ENCODE measurements at places on chromosomes 2 and 18.

GRCh38 chr18:21799721-21800120 is 59.1 kb downstream of the MIB1 start:
- no peak for DNase-seq

- no peak for DNase-seq
Measured at GRCh38 chr2:201452058-201452921, 750 bp downstream of the STRADB start.

DNA sequence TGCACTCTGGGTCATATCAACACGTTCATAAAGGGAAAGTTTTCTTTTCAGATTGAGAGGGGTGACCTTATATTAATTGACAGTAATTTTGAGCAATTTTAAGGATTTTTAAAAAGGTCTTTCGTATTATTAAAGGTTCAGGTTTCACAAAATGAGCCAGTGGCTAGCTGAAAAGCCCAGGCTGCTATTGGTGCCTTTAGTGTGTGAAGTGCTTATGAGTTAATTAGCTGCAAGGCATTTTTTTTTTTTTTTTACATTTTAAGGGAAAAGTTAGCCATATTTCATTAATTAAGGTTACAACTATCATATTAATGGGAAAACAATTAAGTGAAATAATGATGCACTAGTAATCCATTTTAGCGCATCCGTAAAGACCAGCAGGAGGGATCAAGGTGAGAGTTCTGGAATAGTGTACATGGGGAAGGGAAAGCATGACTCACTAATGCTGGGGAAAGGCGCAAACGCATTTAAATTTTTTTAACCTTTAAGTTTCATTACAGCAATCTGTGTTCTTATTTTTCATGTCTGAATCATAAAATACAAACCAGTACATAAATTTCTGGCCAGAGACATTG is 200.0 kb downstream of the ZNF407 start:
- no peak for DNase-seq

GRCh38 chr2:27705851-27706622 is 42.3 kb downstream of the SLC4A1AP start:
- DNase-seq: no peak

- DNase-seq: no peak
Measured at GRCh38 chr2:63692002-63692606, 103.3 kb downstream of the MDH1 start.

DNA sequence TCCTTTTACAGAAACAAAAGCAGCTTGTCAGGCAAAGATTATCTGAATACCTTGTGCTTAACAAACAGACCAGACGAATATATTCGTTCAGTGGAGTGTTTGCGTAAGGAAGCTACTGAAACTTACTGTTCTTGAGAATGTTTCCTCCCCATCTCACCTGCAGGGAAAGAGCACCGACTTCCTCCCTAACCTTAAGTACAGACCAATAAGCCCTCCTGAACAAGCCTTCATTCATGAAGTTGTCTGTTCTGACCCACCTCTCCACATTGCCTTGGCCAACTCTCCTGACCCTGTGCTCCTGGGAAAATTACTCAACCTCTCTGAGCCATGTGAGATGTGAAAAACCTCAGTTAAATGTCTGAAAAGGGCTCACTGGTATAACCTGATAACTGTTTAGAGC is 35.2 kb downstream of the STK39 start:
- no peak for DNase-seq

DNA sequence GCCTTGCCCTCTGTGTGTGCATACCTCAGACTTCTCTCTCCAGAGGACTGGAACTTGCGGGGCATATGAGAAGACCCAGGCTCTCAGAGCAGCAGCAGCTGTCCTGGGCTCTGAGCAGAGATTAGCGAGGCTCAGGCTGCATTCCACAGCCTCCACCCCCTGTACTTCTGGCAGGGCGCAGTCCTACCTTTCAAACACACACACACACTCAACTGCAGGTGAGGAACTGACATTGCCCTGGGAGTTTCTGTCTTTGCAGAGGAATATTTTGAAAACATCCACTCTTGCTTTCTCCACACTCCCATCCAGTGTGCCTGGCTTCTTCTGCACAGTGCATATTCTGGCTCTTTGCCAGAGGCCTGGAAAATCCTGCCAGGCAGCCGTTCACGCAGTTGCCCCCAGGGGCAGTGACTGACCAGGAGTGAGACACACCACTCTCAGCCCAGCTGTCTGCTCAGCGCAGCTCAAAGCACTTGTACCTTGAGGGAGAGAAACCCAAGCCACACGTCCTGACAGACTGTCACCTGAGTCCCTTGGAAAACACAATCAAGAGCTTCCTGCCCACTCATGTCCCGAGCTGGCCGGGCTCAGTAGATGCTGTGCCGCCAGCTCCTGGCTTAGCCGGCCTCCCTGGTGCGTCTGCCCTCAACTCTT is 460.8 kb downstream of the RNF144A start:
- DNase-seq: no peak

DNA sequence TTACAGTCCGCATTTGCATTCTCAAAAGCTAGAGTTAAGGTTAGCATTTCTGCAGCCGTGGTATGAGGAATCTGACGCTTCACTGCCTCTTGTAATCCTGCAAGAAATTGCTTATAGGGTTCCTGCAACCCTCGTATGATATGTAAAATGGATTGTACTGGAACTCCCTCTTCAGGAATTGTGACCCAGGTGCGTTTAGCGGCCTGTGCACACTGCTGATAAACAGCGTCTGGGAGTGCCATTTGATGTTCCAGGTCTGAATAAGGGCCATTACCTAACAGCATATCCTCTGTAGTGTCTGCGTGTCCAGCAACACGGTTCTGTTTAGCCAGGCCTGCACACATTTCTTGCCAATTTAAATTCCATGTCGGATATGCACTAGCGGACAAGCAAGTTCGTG is 42.5 kb downstream of the CXCR4 start:
- no peak for DNase-seq

DNA sequence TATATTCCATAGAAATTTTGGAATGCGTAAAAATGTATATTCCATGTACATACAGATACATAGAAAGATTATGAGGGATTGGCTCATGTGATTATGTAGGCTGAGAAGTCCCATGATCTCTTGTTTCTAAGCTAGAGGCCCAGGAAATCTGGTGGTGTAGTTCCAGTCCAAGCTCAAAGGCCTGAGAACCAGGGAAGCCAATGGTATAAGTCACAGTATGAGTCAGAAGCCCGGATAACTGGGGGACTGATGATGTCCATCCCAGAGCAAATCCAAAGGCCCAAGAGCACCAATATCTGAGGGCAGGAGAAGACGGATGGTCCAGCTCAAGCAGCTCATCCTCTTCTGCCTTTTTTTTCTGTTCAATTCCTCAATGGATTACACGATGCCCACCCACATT is 385.0 kb upstream of the KLHL29 start:
- no peak for DNase-seq

- DNase-seq: no peak
Measured at GRCh38 chr2:10552871-10553245, 104.7 kb upstream of the ODC1 start.

DNA sequence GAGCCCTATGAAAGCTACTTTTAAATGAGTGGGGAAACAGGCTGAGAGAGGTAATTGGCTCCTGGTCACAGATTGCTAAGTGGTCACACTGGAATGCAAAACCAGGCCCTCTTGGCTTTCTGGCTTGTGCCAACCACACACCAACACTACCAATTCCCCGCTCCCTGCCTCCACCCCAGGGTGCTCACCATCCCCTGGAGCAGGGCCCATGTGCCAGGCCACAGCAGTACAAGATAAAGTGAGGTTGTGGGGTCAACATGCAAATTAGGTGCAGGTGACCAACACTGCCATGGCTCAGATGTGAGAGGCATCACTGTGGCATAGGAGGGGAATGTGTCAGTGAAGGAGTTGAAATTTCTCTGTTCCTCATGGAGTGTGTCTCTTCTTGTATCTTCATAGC is 312.5 kb downstream of the MYCN start:
- no peak for DNase-seq

DNA sequence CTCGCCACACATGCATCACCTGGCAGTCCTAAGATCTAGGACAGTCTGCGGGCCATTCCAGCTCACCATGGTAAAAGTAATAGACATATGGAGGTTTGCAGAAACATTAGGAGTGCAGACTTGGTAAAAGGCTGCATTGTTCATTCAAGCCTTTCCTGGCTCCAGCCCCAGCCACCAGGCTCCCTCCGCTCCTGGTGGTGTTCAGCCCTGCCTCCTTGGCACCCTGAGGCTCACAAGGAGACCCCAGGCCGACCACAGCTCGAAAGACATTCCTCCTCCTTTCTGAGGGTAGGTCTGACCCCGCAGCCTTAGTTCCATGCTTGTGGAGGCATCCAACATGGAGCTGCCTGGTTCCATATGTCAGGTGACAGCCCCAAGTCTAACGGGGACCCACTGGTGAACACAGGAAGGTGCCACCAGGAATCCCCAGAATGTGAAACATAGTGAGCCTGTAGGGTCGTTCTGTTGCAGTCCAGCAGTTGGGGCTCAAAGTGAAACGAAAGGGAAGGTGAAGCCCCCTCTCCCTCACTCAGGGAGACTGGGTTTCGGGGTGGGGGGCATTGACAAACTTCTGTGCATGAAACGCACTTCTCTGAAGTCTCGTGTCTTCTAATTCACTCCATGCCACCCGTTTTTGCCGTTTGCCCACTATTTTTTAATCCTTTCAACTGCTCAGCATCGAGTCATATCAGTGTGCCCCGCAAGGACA is 5.0 kb upstream of the SP100 start:
- no peak for DNase-seq

DNA sequence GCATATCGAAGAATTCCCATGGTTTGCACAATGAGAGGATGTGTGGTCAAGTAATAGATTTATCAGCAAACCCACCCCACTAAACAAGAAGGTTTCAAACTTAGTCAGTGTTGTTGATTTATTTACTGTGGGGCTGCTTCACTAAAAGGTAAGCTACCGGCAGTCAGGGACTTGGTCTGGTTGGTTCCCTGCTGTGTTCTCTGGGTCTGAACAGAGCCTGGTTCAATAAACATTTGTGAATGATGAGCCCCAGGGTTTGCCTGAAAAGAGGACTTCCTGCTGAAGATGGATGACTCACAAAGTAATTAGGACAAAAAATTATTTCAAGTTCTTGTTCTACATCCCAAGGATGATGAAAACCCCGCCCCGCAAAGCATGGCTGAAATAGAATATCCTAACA is 108.3 kb downstream of the SPP2 start:
- DNase-seq: no peak

- peak; percentile 13 for DNase-seq
Measured at GRCh38 chr2:98771721-98772524, 41.0 kb upstream of the MGAT4A start.

DNA sequence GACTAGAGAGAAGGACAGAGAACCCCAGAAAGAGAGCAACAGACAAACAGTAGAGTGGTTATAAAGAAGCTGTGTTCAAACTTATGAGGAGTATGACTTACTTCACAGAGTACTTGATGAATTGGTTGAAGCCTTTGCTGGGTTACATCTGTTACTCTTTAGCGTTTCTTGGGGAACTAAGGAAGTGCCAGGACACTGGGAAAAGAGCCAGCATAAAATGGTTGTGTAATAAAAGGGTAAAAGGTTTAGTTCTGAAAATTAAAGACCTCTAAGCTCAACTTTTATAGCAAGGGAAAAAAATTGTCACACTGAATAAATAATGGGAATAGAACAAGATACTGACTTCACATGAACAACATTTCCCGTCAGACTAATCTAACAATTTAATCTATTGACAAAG is 17.0 kb upstream of the STAT4 start:
- no peak for DNase-seq

- no peak for DNase-seq
Measured at GRCh38 chr2:147603876-147604275, 241.0 kb upstream of the ACVR2A start.

DNA sequence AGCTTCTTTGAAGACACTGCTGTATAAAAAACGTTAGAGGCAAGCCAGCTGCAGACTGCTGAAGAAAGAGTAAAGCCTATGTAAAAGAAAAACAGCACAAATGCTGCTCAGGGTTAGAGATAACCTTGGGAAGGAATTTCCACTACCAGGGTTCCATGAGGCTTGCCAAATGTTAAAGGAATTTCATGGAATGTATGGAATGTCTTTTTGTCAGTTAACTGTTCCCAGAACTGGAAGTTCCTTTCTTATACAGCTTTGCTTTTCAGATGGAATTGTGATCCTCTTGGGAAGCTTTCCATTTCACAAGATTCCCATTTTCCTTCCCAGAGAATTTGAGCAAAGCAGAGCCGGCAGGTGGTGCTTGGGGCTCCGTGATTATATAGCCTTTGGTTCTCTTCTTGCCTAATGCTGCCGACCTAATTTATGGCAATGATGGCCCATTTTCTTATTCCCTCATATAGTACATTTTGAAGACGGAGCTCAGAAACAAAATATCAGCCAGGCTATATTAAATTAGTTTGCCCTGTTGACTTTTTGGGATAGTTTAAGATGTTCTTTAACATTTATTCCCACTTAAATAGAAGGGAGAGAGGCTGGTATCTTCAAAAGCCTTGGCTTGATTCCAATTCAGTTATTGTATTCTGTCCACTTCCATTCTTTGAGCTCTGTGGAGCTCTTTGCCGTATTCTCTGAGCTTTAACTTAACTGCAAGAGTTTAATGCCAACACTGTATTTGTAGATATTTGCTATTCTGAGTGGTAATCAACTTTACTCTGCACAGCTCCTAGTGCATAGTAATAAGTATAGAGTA is 162.3 kb downstream of the PHLPP1 start:
- DNase-seq: no peak

DNA sequence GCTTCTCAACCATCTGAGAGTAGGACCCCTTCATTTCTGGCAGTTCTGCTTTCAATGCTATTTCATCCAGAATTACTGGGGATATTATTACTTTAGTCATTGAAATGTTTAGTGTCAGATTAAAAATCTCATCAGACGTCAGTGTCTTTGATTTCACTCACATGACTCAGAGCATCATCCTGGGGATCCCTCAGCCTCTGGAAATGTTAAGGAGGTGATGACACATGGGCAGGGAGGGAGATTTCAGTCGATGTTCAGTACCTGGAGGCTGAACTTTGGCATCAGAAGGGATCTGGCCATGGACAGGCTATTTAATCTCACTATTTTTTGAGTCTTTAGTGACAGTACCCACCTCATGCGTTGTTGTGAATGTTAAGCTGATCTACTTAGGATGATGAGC is 39.1 kb downstream of the OSBPL6 start:
- DNase-seq: no peak

- no peak for DNase-seq
Measured at GRCh38 chr18:60019463-60019840, 119.7 kb downstream of the PMAIP1 start.

- DNase-seq: no peak
Measured at GRCh38 chr2:118110991-118111390, 22.7 kb downstream of the INSIG2 start.
